ENCODE measurements at places on chromosomes 13 and 19.

DNA sequence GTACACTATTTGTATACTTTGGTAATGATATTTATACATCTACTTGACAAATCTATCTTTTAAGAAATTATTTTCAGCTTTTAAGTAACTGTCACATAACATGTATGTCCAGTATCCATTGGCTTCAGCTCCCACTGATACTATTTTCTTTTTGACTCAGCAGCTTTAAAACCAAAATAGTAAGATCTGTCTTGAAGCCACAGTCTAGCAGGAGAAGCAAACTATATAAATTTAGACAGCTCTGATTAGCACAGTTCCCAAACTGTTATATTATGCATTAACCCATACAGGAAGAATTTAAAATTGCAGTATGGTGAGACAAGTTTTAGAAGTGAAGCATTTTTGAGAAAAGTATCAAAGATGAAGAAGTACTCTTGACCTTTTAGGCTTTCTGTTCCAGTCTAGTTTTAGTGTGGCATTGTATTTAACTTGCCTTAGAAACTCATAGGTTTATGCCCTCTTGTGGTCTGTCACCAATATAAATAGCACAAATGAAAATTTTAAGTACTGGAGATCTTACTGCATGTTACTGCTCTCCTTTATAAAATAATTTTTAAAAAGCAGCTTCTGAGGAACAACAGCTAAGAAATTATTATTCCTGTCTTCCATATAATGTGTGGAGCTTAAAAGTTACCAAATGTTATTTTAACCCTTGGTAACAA lies 24.7 kb downstream of the URI1 start:
- DNase-seq: no peak

GRCh38 chr13:37741536-37741935 lies 128.0 kb downstream of the TRPC4 start:
- no peak for DNase-seq

DNA sequence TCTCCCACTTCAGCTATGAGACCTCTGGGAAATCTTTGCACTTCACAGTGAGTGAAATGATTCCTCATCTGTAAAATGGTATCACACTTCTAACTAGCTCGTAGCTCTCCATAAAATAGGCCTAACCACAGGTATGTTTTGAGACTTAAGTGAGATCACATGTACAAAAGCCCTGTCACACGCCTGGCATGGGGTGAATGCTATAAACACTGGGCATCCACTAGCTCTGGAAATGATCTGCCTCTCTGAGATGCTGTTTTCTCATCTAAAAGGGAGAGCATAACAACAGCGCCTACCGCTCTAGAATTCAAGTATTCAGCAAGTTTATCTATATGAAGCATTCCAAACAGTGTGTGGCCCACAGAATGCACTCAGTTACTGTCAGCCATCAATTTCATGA lies 2.2 kb downstream of the AKT2 start:
- no peak for DNase-seq

GRCh38 chr13:93853912-93854311 lies 625.6 kb downstream of the DCT start:
- no peak for DNase-seq

GRCh38 chr13:38981096-38981495 lies 9.5 kb downstream of the STOML3 start:
- no peak for DNase-seq

Data from right cardiac atrium (tissue), 5 donors.